RWPE2 (cell line): ENCODE measurements at places on chromosomes 3 and 15.

DNA sequence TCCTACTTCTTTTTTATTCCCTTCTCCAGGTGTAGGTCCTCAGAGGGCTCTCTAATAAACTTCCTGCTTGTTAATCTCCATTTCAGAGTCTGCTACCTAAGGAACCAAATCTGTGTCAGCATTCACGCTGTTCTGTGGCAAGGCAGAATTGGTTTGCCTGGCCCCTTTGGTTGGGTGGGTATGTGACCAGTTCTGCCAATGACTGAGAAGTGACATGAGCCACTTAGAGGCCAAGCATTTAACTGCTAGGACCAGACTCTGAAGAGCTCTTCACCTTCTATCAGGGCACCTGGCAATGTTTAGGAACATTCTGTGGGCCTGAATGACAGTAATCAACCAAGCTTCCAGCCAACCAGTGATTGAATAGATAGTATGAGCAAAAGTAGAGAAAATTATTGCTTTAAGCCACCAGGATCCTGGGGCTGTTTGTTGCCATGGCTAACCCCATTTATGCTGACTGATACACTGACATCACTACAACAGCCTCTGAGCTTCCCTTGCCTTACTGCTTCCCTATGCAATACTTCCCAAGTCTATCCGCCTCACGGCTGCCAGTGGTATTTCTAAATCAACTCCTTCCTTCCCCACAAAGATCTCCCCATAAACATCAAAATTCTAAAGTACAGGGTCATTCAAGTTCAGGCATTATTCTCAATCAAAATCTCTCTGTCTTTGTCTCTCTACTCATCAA, 7.6 kb downstream of the FRMD4B start:
- no peak for DNase-seq

DNA sequence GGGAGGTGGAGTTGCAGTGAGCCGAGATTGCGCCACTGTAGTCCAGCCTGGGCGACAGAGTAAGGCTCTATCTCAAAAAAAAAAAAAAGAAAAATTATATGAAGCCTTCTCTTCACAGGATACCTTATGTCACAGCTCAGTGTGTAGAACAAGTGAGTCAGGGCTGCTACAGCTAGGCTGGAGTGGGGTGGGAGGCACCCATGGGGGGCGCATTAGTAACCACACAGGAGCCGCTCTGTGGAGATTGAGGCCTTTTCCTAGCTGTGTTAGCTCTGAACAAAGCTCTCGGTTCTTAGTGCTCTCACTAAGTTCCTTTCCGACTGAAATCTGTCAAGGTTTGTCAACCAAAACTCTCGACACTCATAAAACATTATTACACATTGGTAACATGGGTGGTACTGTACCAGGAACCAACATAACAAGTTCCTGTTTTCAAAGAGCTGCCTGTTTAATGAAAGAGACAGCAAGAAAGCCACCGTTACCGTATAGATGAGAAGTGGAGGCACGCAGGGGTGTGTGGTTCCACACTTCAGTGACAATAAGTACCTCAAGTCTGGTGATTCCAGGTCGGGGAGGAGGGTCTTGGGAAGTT, 4.5 kb downstream of the LRRC31 start:
- no peak for DNase-seq

GRCh38 chr15:39167164-39168058, 413.5 kb upstream of the THBS1 start:
- DNase-seq, result no peak

DNA sequence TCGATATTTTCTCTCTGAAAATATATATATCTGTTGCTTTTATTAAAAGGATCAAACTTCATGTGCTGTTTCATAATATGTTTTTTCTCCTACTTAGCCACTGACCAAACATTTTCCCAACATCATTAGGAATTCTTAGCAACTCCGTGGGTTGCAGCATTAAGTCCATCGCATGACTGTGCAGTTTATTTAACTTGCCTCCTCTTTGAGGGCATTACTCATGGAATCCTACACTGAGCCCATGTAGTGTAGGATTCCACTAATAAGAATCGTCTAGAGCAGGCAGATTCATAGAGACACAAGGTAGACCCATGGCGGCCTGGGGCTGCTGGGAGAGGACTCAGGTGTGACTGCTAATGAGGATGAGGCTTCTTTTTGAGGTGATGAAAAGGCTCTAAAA, 49.3 kb downstream of the CMTM6 start:
- DNase-seq, result no peak

DNA sequence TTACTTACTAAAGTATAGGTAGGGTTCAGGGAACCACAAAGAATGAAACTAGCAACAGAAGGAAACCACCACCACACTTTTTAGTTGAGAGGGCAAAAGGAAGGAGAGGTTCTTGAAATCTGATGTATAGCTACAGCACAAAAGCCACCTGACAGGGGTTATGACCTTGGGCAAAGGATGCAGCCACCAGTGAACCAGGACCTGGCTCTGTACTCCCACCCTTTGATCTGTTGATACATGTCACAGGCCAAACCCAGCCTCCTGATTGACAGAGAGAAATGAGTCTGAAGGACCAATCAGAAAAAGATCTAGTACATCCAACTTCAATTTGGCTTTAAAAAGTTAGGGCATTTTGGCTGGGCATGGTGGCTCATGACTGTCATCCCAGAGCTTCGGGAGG, 20.0 kb upstream of the BLM start:
- peak; percentile 7 for DNase-seq

- DNase-seq, result no peak
These were observed 415.3 kb upstream of the WNT5A start for GRCh38 chr3:55902221-55902900.

DNA sequence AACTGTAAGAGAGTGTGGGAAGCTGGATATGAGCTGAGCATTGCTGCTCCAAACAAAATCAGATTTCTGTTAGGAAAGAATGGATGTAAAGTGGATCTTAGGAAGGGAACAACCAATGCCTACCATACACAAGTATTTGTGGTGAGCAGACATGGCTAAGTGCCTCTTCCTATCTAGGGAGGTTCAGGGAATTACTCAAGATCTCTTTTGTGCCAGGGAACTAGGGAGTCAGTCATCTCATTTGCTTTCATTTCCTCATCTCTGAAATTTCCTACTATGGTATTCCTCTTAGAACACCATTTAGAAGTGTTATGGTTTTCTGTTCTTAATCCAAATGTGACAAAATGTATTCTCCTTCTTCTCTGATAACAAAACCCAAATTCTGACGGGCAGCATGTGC, 396.5 kb downstream of the FHIT start:
- no peak for DNase-seq

GRCh38 chr15:43795997-43796396, 3.9 kb downstream of the SERF2 start:
- DNase-seq, result no peak

DNA sequence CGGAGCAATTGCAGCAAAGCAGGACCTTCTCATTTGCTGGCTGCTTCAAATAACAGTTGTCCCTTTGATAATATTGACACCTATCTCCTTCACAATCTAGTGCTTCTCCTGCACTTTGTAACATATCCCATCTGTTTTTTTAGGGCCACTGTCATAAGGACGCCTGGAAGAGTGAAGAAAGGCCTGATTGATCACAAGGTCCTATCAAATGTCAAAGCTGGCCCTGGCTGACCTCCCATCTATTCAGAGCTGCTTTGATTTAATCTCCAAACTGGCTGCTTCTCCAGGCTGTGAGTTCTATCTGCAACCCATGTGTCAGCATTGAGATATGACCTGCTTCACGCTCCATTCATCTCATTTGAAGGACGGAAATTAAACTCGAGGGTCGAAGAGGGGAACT, 601.2 kb upstream of the KCNMB2 start:
- no peak for DNase-seq

- no peak for DNase-seq
These were observed 581.3 kb downstream of the UNC13C start for GRCh38 chr15:54559405-54560069.

DNA sequence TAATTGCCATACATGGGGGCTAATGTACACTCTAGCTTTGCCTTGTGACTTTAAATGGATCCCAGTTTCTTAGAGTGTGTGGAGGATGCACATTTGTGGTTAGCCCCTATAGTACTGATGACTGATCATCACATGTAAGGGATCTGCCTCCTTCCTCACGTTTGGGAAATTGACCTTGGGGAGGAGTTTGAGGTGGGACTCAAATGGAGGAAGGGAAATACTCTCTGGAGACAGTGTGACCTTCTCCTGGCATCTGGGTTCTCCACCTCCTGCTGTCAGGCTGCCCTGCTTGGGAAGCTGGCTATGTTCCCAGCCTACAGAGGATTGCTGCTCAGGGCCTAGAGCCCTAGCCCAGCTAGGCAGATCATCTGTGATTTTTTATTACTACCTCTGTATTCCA, 48.7 kb downstream of the PPM1L start:
- no peak for DNase-seq

DNA sequence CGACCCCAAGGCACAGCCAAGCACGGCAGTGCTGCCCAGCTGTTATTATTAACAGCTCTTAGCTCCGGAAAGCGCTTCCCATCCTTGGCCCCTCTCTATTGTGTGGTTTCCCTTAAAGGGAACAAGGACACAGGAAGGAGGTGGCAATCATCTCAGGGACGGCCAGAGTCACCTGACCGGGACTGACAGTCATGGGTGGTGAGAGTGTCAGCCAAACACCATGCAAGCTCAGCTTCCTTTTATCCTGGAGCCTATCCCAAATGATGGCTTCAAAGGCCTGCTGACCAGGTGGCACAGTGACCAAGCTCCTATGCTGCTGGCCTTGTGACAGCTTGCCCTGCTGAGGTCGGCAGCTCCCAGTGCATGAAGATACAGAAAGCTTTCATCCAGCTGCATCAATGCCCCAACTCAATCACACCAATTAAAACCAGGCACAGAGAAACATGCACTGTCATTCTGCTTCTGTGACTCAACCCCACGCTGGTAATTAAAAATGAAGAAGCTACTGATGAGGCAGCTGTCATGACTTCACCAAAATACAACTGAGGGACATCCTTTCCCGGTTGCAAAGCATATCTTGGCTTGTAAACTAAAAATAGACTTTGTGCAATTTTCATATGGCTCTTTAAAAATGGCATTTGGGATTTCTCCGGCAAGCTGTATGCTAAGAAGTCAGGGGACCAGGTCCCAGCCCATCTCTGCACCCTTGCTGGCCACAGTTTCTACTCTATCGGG, 34.0 kb downstream of the PCSK6 start:
- no peak for DNase-seq
